IMR-90 (cell line): ENCODE measurements at places on chromosomes 16 and 17.

- DNase-seq: no peak
Measured at GRCh38 chr16:73739049-73739769, 557.4 kb upstream of the PSMD7 start.

GRCh38 chr16:83021045-83021444 lies 394.3 kb downstream of the CDH13 start:
- no peak for DNase-seq

DNA sequence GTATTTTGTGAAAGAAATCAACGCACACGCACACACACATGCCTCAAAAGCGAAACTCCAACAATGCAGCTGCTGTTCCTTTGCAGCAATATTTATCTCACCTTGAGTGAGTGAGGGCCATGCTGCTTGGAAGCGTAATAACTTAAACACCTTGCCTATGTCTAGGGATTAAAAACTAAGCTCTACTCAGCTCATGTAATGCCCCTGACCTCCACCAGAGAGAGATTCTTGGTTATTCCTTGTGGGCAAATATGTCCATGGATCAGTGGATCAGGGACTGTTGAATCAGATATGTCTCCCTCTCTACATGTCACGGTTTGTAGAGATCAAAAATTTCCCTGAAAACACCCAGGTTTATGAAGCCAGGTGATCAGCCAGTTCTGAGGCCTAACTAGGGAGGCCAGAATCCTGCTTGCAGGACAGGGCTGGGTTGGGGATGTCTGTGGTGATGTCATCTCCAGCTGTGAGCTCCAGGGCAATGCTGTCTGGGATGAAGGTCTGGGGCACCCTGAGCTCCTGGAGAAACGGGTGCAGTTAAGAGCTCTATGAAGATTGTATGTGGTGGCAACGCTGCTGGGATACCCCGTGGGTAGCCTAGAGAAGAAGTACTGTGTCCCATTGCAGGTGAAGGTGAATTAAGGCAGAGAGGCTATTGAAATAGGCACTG lies 149.4 kb downstream of the KCNJ12 start:
- DNase-seq: no peak

- peak; percentile 84 for DNase-seq
Measured at GRCh38 chr16:46973207-46973995, at the start of gene DNAJA2. TSS of gene DNAJA2 (minus strand) at chr16:46973674. CDS start at chr16:46973572, 102 bp downstream.

DNA sequence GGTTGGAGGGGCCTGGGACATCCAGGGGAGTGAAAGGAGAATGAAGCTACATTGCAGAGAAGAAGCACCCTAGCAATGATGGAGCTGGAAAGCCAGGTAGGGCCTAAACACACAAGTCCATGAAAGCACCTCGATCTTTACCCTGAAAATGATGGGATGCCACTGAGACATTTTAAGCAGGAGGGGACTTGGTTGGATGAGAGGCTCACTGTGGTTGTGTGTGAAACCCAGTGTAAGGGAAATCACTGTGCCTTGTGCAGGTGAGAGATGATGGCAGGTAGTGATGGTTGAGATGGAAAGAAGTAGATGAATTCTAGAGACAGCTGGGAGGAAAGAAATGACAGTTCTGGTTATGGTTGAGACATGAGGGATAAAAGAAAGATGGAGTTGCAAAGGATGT lies 132.9 kb upstream of the CACNG3 start:
- no peak for DNase-seq
